ENCODE measurements at places on chromosomes 1 and 21. TPM values are rescaled to one million over a fixed set of nuclear protein-coding genes. Genes with fewer than 3 reads are reported as not detected.

DNA sequence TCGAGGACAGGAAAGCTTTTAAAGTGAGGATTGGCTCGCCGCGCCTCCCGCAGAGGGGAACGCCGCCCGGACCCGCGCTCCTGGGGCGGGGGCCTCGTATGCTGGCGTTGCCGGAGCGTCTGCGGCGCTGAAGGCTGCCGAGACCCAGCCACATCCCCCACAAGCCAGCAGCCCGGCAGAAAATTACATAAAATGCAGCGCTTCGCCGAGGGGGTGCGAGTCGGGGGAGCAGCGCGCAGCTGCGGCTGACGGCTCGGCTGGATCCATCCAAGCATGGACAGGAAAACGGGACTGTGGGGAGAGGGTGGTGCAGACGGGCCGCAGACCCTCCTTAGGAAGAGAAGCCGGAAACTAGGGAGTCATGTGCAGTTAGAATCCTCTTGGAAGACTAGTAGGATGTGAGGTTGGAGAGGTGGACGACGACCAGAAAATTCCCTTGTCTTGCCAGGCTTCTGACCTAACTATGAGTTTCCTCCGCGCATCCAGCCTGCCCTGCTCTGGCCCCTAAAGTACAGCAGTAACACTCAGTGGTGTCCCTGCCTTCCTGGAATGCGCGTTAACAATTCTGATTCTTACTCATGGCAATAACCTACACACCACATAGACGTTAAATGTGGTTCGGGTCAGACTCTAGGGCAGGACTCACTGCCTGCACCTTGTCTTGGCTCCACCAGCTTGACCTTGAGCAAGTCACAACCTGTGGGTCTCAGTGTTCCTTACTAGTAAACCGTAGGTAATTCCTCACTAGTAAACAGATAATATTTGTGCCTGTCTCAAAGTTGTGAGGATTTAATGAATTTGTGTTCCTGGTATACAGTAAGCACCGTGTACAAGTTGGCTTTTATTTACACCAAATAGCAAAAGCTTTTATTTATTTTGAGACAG lies 953 bp upstream of the BRWD1 start:
- peaks cover 20% of the 10 kb centered on the region for H3K36me3 ChIP-seq
- DNase-seq: peak; percentile 51
- H3K4me1 ChIP-seq: peaks cover 39% of the 10 kb centered on the region
- peak overlapping the region; percentile 82 for H3K4me3 ChIP-seq
- peak overlapping the region; percentile 99 for H3K27ac ChIP-seq

GRCh38 chr21:30104241-30104640 lies 62.4 kb downstream of the CLDN17 start:
- H3K4me1 ChIP-seq: no peaks in the 10 kb centered on the region
- no peak overlapping the region for H3K27ac ChIP-seq
- no peaks in the 10 kb centered on the region for H3K36me3 ChIP-seq
- H3K4me3 ChIP-seq: no peak overlapping the region
- no peaks in the 10 kb centered on the region for H3K27me3 ChIP-seq

GRCh38 chr1:3695326-3696217 lies 43.3 kb downstream of the TP73 start:
- H3K27ac ChIP-seq: no peak overlapping the region

GRCh38 chr1:174971902-174972301 lies 27.8 kb upstream of the CACYBP start:
- H3K27me3 ChIP-seq: no peaks in the 10 kb centered on the region
- no peaks in the 10 kb centered on the region for H3K36me3 ChIP-seq
- DNase-seq: no peak
- H3K4me1 ChIP-seq: peaks cover 6% of the 10 kb centered on the region
- no peak overlapping the region for H3K27ac ChIP-seq
- H3K4me3 ChIP-seq: no peak overlapping the region

DNA sequence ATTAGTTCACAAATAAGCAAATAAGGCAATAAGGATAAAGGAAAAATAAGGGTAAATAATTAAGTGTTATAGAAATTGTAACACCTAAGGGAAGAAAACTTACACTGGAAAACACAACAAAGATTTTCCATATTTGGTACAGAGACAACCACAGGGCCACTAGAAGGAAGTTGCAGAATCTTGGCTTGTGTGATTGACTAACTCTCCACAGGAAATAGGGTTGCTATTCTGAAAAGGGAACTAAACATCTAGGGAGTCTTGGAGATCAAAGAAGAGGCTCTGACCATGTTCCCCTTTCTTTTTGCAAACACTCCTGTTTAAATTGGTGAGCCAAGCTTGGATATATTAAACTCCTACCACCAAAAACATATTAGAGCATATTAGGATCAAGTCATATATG lies 59.1 kb downstream of the APCS start:
- no peak overlapping the region for H3K4me3 ChIP-seq
- no peaks in the 10 kb centered on the region for H3K4me1 ChIP-seq
- H3K27ac ChIP-seq: no peak overlapping the region
- H3K36me3 ChIP-seq: no peaks in the 10 kb centered on the region
- DNase-seq: no peak

- no peak within 1 kb of the TSS for H3K27ac ChIP-seq
- peaks cover 19% of the 10 kb centered on the region for H3K4me1 ChIP-seq
- peaks cover 7% of the 10 kb centered on the region for H3K27me3 ChIP-seq
- DNase-seq: no peak
- H3K4me3 ChIP-seq: peak within 1 kb of the TSS; percentile 26
These were observed at the start of gene SYT2 for GRCh38 chr1:202710070-202711045. Gene SYT2 (minus strand): TSS chr1:202710454. CDS start chr1:202605772, 104,682 bp downstream.

- DNase-seq: no peak
- no peak overlapping the region for H3K4me3 ChIP-seq
- no peaks in the 10 kb centered on the region for H3K27me3 ChIP-seq
- no peaks in the 10 kb centered on the region for H3K36me3 ChIP-seq
These were observed 18.3 kb downstream of the IFFO2 start for GRCh38 chr1:18938008-18938706.

GRCh38 chr1:48817505-48818114 lies 40.9 kb upstream of the BEND5 start:
- no peak overlapping the region for H3K4me3 ChIP-seq
- H3K27ac ChIP-seq: no peak overlapping the region
- DNase-seq: peak; percentile 46
- no peaks in the 10 kb centered on the region for H3K4me1 ChIP-seq
- no peaks in the 10 kb centered on the region for H3K27me3 ChIP-seq

DNA sequence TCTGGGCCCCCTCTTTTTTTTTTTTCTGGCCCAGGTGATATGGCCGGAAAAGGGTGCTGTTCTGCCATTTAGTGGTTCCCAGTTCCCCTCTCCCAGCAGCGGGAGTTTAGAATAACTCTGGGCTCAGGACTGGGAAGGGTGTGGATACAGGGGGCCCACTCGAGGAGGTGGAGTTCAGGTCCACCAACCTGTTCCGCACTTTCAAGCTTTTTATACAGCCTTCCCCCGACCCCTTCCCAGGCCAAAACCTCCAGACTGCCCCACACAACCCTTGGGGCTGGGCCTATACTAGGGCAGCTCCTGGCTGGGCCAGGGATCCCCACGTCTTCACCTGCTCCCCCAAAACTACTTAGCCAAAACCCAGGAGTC lies 402 bp downstream of the PLEKHG5 start:
- peak overlapping the region; percentile 60 for H3K27ac ChIP-seq
- no peaks in the 10 kb centered on the region for H3K36me3 ChIP-seq
- no peaks in the 10 kb centered on the region for H3K27me3 ChIP-seq
- peak overlapping the region; percentile 65 for H3K4me3 ChIP-seq

DNA sequence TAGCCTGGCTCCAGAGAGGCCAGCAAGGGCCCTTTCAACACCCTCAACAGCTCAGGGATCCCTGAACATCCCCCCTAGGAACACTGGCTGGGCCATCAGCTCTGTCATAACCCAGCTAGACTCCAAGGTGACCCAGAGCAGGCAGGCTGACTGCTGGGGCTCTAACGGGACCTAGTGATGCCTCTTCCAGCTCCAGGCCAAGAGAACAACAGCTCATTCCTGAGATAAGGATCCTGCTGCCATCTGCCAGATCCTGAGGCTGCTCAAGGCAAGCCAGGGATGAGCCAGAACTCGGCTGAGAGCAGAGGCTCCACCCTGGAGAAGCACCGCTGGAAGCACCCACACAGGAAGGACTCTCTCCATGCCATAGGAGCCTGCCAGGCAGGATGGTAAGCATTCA lies 2.0 kb downstream of the VSIG8 start:
- no peak for DNase-seq
- no peak overlapping the region for H3K27ac ChIP-seq
- H3K4me1 ChIP-seq: no peaks in the 10 kb centered on the region
- H3K4me3 ChIP-seq: no peak overlapping the region
- H3K27me3 ChIP-seq: no peaks in the 10 kb centered on the region
- H3K36me3 ChIP-seq: no peaks in the 10 kb centered on the region

- no peak overlapping the region for H3K27ac ChIP-seq
- no peak overlapping the region for H3K4me3 ChIP-seq
- no peaks in the 10 kb centered on the region for H3K27me3 ChIP-seq
- no peaks in the 10 kb centered on the region for H3K36me3 ChIP-seq
- no peak for DNase-seq
These were observed 10.4 kb downstream of the SLC66A1 start for GRCh38 chr1:19322481-19322880.

DNA sequence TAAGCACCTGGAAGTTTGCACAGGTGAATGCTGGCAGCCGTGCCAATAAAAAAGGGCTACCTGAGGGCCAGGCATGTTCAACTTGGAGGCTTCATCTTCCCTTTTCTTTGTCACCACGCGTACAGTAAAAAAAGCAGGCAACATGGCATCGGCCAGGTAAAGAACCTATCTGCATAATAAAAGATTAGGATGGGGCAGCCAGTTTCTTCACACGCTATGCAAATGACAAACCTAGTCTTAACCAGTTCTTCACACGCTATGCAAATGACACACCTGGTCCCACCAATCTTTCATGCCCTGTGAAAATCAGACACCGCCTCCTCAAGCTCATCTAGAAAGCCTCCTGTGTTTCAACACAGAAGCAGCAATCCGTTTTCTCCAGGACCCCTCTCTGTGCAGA lies 413.4 kb downstream of the HLX start:
- no peaks in the 10 kb centered on the region for H3K36me3 ChIP-seq
- H3K27me3 ChIP-seq: no peaks in the 10 kb centered on the region
- H3K4me1 ChIP-seq: no peaks in the 10 kb centered on the region
- H3K4me3 ChIP-seq: no peak overlapping the region
- DNase-seq: no peak

- no peak overlapping the region for H3K4me3 ChIP-seq
- H3K36me3 ChIP-seq: no peaks in the 10 kb centered on the region
- H3K27me3 ChIP-seq: no peaks in the 10 kb centered on the region
- no peak for DNase-seq
- no peak overlapping the region for H3K27ac ChIP-seq
- no peaks in the 10 kb centered on the region for H3K4me1 ChIP-seq
These were observed 49.5 kb downstream of the ATP6V1G3 start for GRCh38 chr1:198491028-198491427.

DNA sequence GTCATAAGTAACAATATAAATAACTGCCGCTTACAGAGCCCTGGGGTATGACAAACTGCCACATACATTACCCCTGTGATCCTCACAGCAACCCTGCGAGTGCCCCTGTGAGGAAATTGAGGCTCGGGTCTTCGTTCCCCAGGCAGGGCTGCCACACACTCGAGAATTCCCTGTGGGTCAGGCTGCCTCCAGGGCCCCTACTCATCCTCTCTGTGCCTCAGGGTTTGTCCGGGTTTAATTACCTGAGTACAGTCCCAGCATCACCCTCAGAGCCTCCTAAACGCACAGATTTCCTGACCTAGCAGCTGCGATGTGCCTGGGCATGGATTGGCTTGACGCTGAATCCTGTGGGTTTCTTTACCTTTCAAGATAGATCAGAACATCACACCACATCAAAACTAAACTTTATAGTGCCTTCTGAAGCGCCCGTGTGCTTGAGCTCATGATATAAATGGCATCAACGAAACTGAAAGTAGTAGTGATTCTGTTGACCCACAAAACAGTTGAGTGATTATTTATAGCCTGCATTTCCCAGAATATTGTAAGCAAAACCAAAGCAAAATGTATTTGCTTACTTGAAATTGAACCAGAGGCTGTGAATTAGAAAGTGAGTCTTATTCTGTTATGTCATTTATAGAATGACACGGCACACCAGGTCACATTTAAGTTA lies 14.0 kb downstream of the SLC37A1 start:
- peak overlapping the region; percentile 29 for H3K4me3 ChIP-seq
- H3K27me3 ChIP-seq: no peaks in the 10 kb centered on the region
- H3K27ac ChIP-seq: peak overlapping the region; percentile 75
- DNase-seq: no peak
- H3K36me3 ChIP-seq: no peaks in the 10 kb centered on the region
- H3K4me1 ChIP-seq: peaks cover 55% of the 10 kb centered on the region

GRCh38 chr1:117096951-117097408 lies 24.6 kb downstream of the TRIM45 start:
- DNase-seq: no peak
- H3K36me3 ChIP-seq: peaks cover 98% of the 10 kb centered on the region
- no peak overlapping the region for H3K4me3 ChIP-seq
- H3K27me3 ChIP-seq: no peaks in the 10 kb centered on the region

Gene PRDM16
- total RNA-seq: 15.2 TPM

Gene CCDC30
- 0.70 TPM for total RNA-seq

Gene TP73
- total RNA-seq: 0.15 TPM

Gene S100A9
- 182 TPM for total RNA-seq

Gene SLAMF1
- total RNA-seq: not detected

Gene OR2AK2
- not detected for total RNA-seq

Gene DCDC2B
- not detected for total RNA-seq

Gene BMP8B
- total RNA-seq: 0.17 TPM

All from heart right ventricle (tissue), 16 donors.